ENCODE measurements at places on chromosomes 2 and 18.

GRCh38 chr2:59694176-59694575 is 859.3 kb downstream of the BCL11A start:
- DNase-seq = no peak

DNA sequence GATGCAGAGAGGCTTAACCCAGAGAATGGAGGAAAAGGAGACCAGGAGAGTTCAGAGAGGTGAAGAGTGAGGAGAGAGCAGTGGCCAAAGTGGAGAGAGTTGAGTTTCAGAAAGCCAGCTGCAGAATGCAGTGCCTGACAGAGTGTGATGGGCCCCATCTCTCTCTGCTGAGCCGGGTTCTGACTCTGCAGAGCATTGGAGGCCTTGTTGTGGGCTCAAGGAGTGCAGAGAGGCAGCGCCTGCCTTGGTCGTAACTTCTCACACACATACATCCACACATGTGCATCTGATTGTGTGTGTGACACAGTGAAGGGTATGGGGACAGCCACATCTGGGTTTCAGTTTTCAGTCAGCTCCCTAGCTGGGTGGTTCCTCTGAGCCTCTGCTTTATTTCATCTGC is 58.8 kb downstream of the AGAP1 start:
- no peak for DNase-seq

- DNase-seq = no peak
Observed at GRCh38 chr2:232354069-232354468, 24.5 kb upstream of the ALPP start.

- no peak for DNase-seq
Observed at GRCh38 chr2:129443235-129443864, 536.1 kb upstream of the RAB6C start.

- no peak for DNase-seq
Observed at GRCh38 chr2:65918760-65919187, 486.4 kb upstream of the SPRED2 start.

GRCh38 chr18:24372279-24372872 is 25.2 kb downstream of the OSBPL1A start:
- no peak for DNase-seq

GRCh38 chr18:2978661-2979106 is 34.3 kb downstream of the LPIN2 start:
- DNase-seq = no peak

DNA sequence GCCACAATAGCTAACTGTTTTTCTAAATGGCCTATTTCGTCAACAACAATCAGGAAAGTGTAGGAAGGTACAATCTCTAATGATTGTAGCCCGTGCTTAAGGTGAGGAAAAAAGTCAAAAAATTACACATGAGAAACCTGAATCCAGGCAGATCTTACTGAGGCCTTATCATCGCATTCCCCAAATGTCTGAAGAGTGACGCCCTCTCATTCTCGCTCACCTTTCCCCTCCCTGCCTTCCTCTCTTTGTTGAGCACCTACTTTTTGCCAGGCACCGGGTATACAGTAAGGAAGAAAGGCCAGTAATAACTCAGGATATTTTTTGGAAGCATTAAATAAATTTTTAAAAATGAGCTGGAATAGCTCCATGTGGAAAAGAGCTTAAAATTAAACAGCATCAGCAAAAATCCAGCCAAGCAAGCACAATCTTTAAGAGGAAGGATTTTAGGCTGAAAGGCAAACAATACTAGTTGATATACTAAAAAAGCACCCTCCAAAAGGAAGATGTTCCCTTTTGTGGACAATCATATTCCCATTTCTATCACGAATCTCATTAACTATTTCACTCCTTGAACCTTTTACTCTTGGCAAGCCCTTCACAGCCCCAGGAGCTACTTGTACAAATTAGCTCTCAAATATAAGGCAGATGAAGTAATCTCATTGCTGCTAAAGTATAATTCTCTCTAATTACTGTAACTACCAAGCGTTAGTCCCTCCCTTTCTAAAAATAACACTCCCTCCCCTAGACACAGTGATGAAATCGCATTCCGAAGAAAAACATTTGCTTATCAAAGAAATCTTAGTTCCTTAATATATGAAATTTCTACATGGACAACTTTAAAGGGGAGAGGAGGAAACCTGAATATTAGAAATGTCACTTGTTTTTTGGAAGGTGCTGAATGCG is 40.0 kb downstream of the STAT1 start:
- no peak for DNase-seq

GRCh38 chr2:79129804-79130203 is 9.5 kb downstream of the REG1A start:
- DNase-seq = no peak

Measured in activated naive CD4-positive, alpha-beta T cell treated with anti-CD3 and anti-CD28 coated beads, Interleukin-2, amount 10 ng/mL, durations not matched to agents 7 days and 5 days (primary cell).